Aorta (tissue), 5 donors: ENCODE measurements at places on chromosomes 7 and 10. TPM values are rescaled to one million over a fixed set of nuclear protein-coding genes. Genes with fewer than 3 reads are reported as not detected.

DNA sequence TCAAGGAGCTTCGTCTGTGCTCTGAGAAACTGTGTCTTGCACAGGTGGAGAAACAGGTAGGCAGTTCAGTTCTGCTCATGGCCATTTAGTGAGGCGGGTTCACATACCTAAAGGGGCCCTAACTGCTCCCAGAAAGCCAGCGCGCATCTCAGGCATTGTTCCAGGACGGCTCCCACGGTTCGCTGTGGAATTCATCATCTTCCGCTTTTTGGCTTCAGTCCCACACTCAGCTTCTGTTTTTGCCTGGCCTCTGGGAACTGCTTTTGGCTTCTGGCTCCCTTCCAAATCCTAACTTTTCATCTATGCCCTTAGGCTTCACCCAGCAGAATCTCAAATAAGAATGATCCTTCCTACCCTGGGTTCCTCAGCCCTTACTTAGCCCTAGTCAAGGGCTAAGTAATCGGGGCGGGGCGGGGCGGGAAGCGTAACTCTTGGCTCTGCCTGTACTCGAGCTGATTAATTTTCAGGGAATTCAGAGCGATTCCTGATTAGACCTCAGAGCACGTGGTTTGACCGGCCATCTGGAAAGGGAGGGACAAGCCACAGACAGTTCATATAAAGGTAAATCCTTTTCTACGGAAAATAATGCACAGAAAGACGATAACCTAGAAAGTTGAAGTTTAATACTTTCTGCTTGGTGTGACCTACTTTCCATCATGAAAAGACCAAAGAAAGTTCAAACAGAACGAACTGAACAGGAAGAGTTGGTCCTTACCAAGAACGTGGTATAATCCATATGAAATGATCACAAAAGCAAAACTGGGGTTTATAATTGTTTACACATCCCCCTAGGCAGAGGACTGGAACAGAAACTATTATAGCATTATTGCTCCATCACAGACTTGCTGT lies 105.7 kb downstream of the ST8SIA6 start:
- no peaks in the 10 kb centered on the region for H3K27me3 ChIP-seq
- H3K4me1 ChIP-seq: no peaks in the 10 kb centered on the region
- no peak overlapping the region for H3K27ac ChIP-seq
- no peaks in the 10 kb centered on the region for H3K36me3 ChIP-seq
- H3K4me3 ChIP-seq: peak overlapping the region; percentile 47
- DNase-seq: peak; percentile 90

DNA sequence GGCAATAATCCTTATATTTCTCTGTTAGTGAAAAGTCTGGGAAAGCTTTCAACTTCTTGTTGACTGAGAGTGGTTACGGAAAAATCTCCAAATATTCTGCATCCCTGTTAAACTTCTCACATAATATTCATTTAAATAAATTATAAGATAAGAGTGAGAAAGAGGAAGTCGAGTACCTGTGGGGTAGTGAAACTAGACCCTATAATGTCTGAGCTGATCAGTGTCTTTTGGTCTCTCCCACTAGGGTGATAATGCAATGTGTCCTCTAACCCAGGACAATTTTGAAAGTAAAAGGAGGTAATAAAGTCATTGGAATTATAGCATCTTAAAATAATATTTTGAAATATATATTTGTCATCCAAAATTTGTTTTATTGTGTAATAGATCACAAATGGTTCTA lies 2.1 kb upstream of the AGR3 start:
- H3K27ac ChIP-seq: no peak overlapping the region
- DNase-seq: no peak
- H3K4me1 ChIP-seq: no peaks in the 10 kb centered on the region
- H3K4me3 ChIP-seq: no peak overlapping the region

DNA sequence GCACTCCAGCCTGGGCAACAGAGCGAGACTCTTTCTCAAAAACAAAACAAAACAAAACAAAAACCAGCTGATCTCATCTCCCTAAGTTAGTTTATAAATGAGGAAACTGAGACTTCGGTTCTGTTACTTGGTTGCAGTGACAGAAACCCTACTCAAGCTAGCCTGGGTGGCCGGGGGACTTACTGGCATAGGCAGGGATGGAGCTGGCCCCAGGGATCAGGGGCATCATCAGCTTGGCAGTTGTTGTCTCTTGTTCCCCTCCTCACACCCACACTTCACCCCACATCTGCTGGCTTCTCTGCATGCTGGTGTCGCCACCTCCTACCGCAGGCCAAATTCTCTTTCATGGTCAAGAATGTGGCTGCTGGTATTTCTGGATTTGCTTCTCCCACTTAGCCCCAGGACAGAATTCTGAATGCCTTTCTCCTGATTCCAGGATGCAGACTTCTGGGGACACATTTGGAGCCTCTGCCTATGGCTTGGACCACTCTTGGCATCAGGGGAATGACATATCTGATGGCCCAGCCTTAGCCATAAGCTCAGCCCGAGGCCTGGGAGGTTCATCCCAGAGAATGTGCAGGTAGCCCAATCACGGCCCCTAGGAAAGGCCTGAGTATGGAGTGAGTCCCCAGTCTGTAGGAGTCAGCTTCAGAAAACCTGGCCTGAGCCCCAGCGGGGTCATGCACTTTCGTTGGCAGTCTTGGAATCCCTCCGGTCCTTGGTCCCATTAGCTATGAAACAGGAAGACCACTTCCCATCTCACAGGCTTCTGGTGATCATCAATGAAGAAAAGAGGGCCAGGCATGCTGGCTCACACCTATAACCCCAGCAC lies 41.6 kb upstream of the CTBP2 start:
- no peak overlapping the region for H3K4me3 ChIP-seq
- DNase-seq: no peak
- no peaks in the 10 kb centered on the region for H3K36me3 ChIP-seq
- no peak overlapping the region for H3K27ac ChIP-seq

DNA sequence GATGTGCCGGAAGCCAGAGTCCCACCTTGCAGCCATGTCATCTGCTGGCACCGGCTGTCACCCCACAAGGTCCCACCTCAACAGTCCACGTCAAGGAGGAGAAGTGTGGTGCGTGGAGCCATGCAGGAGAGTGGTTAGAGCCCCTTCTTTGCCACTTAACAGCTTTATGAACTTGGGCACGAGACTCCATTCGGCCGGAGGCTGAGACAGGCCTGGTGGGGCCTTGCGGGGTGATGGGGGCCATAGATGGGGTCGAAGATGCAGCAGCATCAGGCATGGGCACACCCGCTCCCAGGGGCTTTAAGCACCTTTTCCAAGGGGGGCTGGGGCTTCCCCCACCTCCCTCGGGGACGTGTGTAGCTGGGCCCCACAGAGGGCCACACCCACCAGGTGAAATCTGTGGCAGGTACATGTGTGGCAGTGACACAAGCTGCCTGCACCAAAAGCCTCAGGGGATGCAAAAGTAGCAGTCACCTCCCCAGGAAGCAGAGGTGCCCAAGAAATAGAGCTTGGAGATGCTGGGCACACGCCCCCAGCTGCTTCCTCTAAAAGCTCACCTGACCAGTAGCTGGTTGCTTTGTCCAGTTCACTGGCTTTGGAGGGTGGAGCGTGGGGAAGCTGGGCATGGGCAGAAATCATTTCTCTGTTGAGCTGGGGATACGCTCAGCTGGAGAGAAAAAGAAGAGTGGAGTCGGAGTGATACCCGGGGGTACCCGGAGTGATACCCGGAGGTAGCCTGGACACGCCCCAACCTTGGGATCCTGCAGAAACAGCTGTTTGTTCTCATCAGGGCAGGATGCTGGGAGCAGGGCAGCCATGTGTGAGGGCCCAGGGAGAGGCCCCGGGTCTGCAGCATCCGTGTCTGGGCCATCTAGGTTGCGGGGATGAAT lies 199.8 kb downstream of the EBF3 start:
- no peaks in the 10 kb centered on the region for H3K4me1 ChIP-seq
- H3K4me3 ChIP-seq: no peak overlapping the region
- no peaks in the 10 kb centered on the region for H3K27me3 ChIP-seq
- peak; percentile 46 for DNase-seq
- no peaks in the 10 kb centered on the region for H3K36me3 ChIP-seq
- H3K27ac ChIP-seq: no peak overlapping the region

DNA sequence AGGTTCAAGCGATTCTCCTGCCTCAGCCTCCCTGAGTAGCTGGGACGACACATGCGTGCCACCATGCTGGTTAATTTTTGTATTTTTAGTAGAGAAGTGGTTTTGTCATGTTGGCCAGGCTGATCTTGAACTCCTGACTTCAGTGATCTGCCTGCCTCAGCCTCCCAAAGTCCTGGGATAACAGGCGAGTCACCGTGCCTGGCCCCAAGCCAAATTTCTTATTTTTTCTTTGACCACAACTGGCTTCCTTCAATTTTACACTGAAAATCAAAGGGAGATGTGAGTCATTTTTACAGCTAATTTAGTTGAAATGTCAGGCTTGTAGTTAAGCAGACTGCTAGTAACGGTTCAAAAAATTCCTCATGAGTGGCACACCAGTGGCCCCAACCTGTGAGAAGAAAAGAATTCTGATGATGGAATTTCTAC lies 7.8 kb downstream of the RNF216 start:
- no peak overlapping the region for H3K4me3 ChIP-seq
- peak overlapping the region; percentile 48 for H3K27ac ChIP-seq
- DNase-seq: no peak
- peaks cover 2% of the 10 kb centered on the region for H3K36me3 ChIP-seq
- no peaks in the 10 kb centered on the region for H3K4me1 ChIP-seq

The H2AZ2 gene
- total RNA-seq: 139 TPM

The TMEM26 gene
- total RNA-seq: 0.54 TPM

DNA sequence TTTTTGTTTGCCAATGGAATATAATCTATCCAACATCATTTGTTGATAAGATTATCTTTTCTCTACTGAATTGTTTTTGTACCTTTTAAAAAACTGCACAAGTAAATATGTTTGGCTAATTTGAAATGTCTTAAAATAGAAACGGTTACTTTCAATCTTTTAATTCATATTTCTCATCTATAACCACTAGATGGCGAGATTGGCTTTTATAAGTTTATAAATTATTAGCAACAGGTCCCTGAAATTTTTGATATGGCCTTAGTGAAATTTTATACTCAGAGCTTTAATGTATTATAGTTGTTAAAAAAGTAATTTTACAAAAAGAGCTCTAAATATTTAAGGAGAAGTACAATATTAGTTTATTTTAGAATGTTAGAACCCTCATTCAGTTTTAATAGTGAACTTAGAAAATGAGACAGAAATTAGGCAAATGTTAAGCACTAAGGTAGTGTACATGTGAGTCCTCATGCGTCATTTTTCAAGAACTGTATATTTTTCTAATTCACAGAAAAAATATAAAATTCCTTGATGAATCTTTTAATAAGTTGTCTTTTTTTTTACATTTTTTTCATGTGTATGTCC lies 592.5 kb downstream of the ARL4A start:
- no peak for DNase-seq
- H3K4me3 ChIP-seq: no peak overlapping the region
- no peaks in the 10 kb centered on the region for H3K27me3 ChIP-seq
- H3K4me1 ChIP-seq: no peaks in the 10 kb centered on the region

The ZNF239 gene
- 3.4 TPM for total RNA-seq

The CAV1 gene
- total RNA-seq: 230 TPM

DNA sequence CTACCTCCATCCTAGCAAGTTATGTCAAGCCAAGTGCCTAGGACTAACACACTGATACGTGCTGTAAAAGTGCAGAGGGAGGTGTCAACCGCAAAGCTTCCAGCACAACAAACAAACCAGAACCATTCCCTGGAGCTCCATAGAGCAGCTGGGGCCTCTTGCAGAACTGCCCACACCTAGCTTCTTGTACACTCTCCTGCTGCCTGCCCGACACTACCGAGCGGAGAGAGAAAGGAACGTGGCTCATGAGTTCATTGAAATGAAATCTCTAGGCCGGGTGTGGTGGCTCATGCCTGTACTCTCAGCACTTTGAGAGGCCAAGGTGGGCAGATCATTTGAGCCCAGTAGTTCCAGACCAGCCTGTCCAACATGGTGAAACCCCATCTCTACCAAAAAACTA lies 73.5 kb downstream of the MKI67 start:
- H3K36me3 ChIP-seq: no peaks in the 10 kb centered on the region
- no peaks in the 10 kb centered on the region for H3K27me3 ChIP-seq
- no peak for DNase-seq
- H3K27ac ChIP-seq: no peak overlapping the region

The KIAA1217 gene
- total RNA-seq: 18.3 TPM

DNA sequence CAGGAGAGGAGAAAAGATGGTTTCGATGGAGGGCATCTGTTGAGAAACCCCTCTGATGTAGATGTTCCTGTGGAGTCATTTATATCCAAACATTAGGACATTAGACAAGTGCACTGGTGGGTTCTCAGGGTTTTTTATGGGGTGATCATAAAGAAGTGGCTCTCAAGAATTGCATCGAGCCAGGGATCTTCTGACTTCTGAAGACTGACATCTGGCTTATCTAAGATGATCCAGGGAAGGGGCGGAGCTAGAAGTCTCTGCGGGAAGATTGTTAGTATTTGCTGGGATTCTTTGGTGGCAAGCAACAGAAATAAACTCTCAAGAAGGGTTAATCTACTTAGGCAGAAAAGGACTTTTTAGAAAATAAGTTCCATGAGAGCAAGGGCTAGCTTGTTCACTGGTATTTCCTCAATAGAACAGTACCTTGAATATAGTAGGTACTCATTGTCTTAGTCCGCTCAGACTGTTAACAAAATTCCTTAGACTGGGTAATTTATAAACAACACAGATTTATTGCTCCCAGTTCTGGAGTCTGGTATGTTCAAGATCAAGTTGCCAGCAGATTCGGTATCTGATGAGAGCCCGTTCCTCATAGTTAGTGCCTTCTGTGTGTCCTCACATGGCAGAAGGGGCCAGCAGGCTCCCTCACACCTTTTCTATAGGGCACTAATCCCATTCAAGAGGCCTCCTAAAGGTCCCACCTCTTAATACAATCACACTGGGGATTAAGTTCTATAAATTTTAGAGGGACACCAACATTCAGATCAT lies 28.5 kb upstream of the SYPL1 start:
- no peaks in the 10 kb centered on the region for H3K36me3 ChIP-seq
- H3K4me1 ChIP-seq: peaks cover 7% of the 10 kb centered on the region
- H3K27ac ChIP-seq: peak overlapping the region; percentile 34
- no peak for DNase-seq
- no peak overlapping the region for H3K4me3 ChIP-seq
- no peaks in the 10 kb centered on the region for H3K27me3 ChIP-seq

GRCh38 chr7:64947252-64948000 lies 43.4 kb downstream of the ZNF117 start:
- no peaks in the 10 kb centered on the region for H3K4me1 ChIP-seq
- DNase-seq: no peak
- H3K27ac ChIP-seq: no peak overlapping the region
- no peaks in the 10 kb centered on the region for H3K36me3 ChIP-seq

DNA sequence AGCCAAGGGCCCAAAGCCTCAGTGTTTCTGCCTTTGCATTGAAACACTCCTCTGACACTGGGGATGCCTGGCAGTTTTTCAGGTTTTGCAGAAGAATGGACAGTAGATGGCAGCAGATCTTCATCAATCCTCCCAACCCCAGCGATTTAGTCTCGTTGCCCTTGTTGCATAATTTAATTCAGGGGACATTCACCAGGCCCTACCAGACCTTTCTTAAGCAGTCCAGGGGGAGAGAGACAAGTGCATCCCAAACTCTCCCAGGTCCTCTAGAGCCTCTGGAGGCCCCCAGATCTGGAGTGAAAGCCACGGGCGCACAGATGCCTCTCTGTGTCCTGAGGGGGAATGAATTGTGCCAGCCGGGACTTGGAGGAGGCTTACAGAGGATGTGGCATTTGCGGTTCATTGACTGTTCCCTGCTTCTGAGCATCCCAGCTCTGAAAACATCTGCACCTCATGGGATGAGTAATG lies 29.6 kb downstream of the MINDY4 start:
- no peaks in the 10 kb centered on the region for H3K27me3 ChIP-seq
- DNase-seq: no peak
- no peak overlapping the region for H3K4me3 ChIP-seq
- H3K27ac ChIP-seq: no peak overlapping the region
- H3K4me1 ChIP-seq: peaks cover 4% of the 10 kb centered on the region
- no peaks in the 10 kb centered on the region for H3K36me3 ChIP-seq

GRCh38 chr10:60096761-60097513 lies 190.6 kb upstream of the CCDC6 start:
- no peak overlapping the region for H3K27ac ChIP-seq
- H3K27me3 ChIP-seq: no peaks in the 10 kb centered on the region
- DNase-seq: no peak

The ADAM22 gene
- 8.4 TPM for total RNA-seq
